ENCODE measurements at places on chromosomes 1 and 21.

DNA sequence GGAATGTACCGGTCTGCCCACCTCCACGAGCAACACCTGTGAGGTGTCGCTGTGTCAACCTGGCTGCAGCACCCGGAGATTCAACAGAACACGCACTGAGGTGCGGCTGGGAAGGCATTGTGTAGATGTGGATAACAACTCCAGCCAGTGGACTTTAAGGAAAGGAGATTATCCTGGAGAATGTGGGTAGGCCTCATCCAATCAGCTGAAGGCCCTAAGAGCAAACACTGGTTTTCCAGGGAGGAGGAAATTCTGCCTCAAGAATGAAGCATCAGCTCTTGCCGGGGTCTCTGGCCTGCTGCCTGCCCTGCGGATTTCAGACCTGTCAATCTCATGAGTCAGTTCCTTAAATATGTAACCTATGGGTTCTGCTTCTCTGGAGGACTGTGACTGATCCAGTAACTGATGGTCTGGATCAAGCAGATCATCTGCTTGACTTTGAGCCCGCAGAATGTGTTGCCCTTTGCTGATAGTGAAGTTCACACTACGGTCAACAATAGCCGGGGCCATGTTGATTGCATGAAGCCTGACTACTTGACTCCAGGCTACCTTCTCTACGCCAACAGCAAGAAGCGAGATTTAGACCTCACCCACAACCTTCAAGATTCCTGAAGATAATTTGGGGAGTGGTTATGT lies 15.9 kb upstream of the PRDM15 start:
- DNase-seq, result no peak

- no peak for DNase-seq
These were observed 11.5 kb downstream of the RCC2 start for GRCh38 chr1:17427696-17428660.

DNA sequence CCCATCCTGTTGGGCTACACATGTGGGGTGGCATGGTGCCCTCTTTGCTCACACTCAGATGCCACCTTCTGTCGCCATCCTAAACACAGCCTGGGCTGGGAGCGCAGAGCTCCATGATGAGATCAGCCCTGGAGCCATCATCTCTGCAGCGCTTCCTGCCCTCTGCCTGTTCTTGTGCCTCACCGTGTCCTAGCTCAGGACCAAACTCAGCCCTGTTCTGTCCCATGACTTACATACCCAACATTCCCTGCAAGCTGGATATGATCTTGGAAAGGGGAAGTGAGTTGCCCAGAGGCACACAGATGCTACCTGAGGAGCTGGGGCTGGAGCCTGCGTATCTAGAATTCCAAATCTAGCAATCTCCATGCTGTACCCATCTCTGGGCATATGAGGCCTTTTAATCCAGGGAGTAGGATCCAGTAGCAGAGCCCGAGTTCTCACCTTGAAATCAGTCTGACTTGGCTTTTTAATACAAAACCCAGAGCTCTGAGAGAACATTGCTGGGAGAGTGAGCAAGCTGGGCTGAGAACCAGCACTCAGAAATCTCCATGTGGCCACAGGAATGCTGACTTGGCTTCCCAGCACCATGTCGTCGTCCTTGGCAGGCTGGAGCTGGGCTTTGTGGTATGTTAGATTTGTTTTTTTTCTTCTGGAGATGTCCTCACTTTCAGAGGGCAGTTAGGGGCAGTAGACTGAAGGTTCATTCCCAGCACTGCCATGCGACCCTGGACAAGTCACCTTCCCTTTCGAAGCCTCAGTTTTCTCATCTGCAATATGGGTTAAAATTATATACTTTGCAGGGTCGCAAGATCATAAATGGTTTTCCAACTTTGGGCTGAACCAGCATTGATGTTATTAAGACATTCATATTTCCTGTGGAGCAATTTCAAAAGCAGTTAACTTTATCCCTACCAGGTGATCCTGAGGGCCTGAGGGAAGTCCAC lies 2.6 kb downstream of the ALPL start:
- DNase-seq, result no peak

DNA sequence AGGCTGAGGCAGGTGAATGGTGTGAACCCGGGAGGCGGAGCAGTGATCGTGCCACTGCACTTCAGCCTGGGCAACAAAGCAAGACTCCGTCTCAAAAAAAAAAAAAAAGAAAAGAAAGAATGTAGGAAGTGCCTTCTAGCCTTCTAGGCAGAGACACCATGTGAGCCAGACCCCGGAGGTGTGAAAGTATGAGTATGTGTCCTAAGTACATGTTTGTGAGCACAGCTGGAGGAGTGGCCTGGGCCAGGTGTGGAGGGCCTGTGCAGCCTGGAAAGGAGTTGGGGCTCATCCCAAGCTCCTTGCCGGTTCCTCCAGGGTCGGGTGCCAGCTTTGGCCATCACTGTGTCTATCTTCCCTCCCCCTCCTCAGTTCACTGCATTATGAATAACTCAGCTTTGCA lies 13.0 kb downstream of the SOX13 start:
- no peak for DNase-seq

DNA sequence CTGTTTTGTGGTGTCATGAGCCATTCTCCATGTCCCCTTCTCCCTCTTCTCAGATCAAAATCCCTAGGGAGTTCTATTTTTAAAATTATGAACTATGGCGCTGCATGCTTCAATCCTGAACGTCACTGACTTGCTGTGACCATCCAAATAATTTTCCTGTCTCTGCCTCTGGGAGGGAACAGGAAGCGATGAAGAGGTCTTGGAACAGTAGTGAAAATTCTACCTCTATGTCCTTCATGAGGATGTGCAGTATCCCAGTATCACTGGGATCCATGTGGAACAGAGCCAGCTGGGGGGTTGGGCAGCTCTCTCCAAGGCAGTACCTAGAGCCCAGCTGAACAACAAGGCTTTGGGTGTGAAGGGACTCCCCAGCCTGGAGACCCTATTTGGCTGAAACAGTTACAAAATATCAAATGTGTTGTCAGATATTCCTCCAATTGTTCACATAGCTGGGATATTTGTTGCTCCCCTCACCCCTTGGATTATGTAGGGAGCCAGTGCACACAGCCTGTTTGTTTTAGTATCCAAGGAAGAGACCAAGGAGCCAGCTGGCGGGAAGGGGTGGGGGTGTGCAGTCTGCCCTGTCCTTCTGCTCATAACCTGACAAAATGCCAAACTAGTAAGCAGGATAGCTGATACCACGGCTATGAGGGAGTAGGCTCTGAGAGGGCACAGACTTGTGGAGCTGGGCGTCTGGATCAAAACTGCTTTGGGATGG lies 7.6 kb downstream of the DCLRE1B start:
- DNase-seq, result no peak

DNA sequence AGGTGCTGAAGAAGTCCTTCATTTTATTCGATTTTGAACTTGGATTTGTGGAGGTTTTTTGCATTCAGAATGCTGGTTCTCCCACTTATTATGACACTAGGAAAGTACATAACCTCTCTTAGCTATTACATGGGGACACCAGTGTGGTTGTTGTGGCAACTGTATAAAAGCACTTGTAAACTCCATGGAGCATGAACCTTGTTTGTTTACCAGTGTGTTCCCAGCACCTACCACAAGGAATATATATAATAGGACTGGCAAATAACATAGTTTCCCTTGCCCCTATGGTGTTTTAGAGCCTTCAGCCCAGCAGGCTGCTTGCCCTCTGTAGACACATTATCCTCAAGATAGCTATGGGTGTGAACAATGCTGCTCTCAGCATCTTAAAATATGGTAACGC lies 43.1 kb downstream of the RASSF5 start:
- DNase-seq, result peak; percentile 99

- DNase-seq, result peak; percentile 38
These were observed 47.0 kb upstream of the KIF26B start for GRCh38 chr1:245107776-245108114.

Data from DMS53 (cell line).